ENCODE measurements at places on chromosomes 4 and X. TPM values are rescaled to one million over a fixed set of nuclear protein-coding genes. Genes with fewer than 3 reads are reported as not detected.

- DNase-seq = no peak
Observed at GRCh38 chr4:11542952-11543351, 114.3 kb upstream of the HS3ST1 start.

DNA sequence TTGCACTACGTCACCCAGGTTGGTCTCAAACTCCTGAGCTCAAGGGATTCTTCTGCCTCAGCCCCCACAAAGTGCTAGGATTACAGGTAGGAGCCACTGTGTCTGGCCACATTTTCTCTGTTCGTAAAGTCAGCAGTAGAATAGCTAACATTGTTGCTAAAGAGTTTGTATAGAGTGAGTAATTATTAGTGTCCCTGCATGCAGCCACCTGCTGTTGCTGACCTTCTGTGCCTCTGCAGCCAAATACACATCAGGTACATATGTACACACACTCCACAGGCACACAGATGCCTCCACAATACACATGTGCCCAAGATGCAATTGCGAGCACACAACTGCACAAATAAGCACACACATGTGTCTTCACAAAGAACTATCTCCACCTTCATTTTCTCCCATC, 10.9 kb downstream of the DRD5 start:
- DNase-seq = no peak

The KLF8 gene
- total RNA-seq = 8.1 TPM

DNA sequence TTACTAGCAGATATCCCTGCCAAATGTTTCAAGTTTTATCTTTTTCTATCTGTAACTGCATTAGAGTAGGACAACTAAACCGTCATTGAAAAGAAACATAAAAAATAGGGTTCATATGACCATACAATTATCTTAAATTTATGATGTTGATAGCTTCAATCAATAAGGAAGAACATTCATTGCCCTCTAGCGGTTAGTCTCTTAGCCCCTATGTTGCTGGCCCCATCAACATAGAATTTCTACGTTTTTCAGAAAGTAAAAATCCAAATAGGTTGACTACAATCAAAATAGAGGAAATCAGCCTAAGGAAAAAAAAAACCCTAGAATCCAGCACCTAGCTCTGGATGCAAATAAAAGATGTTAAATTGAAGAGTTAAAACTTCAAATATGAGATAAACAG, 225.1 kb upstream of the ITM2A start:
- DNase-seq = no peak

The ITGB1BP2 gene
- total RNA-seq = 4.2 TPM

GRCh38 chr4:5142726-5143125, 91.4 kb downstream of the STK32B start:
- DNase-seq = peak; percentile 53

The OCIAD1 gene
- total RNA-seq = 142 TPM

The CDX4 gene
- total RNA-seq = 21.7 TPM

The ERVMER34-1 gene
- 3.4 TPM for total RNA-seq

The TIMP1 gene
- 59.6 TPM for total RNA-seq

GRCh38 chr4:80231180-80231579, 33.9 kb downstream of the PRDM8 start:
- DNase-seq = no peak

The SPANXN5 gene
- total RNA-seq = not detected

DNA sequence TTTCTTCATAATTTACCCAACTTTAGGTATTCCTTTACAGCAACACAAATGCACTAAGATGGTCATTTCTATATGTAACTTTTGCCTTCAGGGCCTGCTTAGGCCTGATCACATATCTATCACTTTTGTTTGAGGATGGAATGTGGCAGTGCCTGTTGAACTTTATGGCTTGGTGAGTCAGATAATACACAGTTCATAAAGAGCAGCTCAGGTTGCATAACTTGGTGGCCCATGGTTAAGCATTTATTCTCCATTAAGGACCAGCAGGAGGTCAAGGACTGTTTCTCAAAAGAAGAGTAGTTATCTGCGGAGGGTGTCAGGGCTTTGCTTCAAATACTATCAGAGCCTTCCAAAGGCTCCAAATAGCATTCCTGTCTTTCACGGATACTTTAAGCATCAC, 124.1 kb upstream of the PDHA2 start:
- no peak for DNase-seq

DNA sequence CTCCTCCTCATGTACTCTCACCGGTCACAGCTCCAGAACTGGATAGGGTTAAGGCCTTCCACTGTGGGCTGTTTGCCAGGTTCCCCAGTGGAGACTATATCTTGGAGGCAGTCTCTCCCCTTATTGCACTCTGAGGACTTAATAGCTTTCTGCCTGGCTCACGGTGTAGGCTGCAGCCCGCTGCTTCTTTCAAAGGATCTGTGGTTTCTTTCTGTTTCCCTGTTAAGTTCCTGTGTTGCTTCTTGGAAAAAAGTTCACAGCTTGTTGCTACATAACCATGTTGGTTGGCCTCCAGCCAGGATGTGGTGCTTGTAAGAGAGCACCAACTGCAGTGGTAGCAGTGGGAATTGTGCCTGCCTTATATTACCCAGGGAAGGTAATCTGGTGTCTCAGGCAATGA, 24.9 kb upstream of the ZDHHC15 start:
- DNase-seq = no peak

The CXCL3 gene
- 0.37 TPM for total RNA-seq

DNA sequence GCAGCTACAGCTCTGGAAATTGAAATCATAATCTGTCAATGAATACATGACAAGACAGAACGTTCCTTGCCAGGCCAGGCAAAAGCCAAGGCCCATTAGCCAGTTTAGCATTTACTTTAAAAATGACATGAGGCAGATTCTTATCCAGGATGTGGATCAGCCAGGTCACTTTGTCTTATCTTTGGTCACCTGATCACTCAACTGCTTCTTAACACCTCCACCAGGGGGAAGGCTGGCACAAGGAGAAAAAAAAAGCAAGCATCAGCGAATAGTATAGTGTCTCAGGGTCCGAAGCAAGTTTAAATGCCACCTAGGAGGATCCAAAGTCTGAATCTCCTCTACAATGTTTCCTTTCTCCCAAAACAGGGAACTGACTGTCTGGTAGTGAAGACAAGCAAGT, 18.8 kb downstream of the ATP1B4 start:
- peak; percentile 8 for DNase-seq

- DNase-seq = no peak
Observed at GRCh38 chr4:54930226-54930625, 195.2 kb downstream of the KDR start.

- no peak for DNase-seq
Observed at GRCh38 chr4:25120146-25120940, 39.9 kb downstream of the SEPSECS start.

DNA sequence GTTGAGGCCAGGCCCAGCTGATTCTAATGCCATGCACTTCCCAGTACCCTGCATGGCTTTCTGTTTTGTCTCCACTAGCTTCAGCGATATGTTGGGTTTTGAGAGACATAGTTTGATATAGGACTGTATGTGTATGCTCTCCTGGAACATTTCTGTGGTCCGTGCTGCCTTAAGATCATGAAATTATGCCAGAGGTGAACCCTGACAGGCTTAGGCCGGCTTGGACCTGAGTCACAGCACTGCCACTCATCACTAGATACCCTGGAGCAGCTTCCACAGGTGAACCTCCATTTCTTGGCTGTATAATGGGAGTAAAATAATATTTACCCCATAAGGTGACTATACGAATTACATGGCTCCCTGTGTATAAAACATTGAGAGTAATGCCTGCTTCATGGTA, 6.4 kb downstream of the SGMS2 start:
- no peak for DNase-seq

The SLC25A31 gene
- not detected for total RNA-seq

The AGTR2 gene
- total RNA-seq = not detected

DNA sequence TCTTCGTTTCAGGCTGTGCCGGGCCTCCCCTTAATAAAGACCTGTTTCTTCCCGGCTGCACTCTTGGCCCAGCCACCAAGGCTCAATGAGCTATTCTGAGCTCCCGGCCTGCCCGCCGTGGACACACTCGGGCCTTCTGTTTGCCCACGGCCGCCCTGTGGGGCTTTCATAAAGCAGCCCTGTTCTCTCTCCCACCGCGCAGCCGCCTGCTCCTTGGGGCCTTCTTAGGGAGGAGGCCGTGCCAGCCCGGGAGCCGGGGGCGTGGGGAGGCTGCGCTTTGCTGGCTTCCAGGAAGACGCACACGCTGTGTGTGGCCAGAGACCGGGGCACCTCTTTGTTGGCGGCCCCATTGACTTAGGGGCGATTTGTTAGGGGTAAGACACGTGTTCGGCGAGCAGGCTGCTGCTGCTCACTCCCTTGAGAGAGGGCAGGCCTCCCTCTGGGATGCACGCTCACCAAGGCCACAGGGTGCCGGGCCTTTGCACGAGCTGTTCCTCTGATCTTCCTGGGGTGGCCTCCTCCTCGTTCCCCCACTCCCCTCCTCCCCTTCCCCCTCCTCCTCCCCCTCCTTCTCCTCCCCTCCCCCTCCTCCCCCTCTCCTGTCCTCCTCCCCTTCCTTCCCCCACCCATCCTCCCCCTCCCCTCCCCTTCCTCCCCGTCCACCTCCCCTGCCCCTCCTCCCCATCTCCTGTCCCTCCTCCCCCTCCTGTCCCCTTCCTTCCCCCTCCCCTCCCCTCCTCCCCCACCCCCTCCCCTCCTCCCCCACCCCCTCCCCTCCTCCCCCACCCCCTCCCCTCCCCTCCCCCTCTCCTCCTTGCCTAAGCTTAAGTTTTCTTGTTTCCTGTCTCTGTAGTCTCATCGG, 11.3 kb downstream of the BLOC1S4 start:
- DNase-seq = peak; percentile 77

The MTM1 gene
- total RNA-seq = 15.9 TPM

- DNase-seq = no peak
Observed at GRCh38 chrX:70022616-70023015, 27.1 kb downstream of the AWAT2 start.

The MAOB gene
- total RNA-seq = 1.00 TPM

DNA sequence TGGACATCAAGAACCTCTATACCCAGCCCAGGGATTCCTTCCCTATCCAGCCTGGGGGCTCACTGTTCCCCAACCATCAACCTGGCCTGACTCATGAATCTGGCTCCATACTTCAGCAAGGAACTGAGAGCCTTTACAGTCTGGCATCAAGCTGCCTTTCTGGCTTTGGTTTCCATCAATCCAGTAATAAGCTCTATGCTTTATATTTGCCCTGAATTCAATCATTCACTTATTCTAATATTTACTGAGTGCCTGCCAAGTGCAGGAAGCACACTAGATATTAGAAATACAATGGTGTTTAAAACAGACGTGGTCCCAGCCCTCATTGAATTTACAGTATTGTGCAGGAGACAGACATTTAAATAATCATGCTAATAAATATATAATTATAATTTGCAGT, 114.8 kb upstream of the PLAC1 start:
- DNase-seq = no peak

- DNase-seq = no peak
Observed at GRCh38 chr4:101420661-101421060, 73.3 kb upstream of the PPP3CA start.

DNA sequence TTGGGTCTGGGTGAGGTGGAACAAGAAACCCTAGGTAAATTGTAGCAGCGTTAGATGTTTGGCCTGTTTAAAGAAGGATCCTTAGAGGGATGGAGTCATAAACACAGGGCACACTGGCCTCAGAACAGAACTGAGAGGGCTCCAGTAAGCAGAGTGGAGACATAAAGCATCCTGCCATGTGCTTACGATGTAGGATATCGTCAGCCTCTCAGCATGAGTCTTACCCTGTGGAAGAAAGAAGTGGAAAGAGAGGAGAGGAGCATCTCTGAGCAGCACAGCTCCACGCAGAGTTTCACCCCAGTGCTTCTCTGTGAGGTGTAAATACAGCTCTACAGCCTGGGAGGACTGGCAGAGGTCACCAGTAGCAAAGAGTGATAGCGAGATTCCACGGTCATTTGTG, 27.8 kb upstream of the SORBS2 start:
- no peak for DNase-seq

GRCh38 chr4:1249731-1250526, 999 bp upstream of the CTBP1 start:
- no peak for DNase-seq

GRCh38 chrX:139077281-139078250, 366.0 kb upstream of the FGF13 start:
- DNase-seq = no peak

- DNase-seq = peak; percentile 26
Observed at GRCh38 chr4:42515156-42515884, 118.0 kb downstream of the SHISA3 start.

- no peak for DNase-seq
Observed at GRCh38 chr4:170818786-170819185, 729.0 kb upstream of the AADAT start.

The EREG gene
- total RNA-seq = not detected

DNA sequence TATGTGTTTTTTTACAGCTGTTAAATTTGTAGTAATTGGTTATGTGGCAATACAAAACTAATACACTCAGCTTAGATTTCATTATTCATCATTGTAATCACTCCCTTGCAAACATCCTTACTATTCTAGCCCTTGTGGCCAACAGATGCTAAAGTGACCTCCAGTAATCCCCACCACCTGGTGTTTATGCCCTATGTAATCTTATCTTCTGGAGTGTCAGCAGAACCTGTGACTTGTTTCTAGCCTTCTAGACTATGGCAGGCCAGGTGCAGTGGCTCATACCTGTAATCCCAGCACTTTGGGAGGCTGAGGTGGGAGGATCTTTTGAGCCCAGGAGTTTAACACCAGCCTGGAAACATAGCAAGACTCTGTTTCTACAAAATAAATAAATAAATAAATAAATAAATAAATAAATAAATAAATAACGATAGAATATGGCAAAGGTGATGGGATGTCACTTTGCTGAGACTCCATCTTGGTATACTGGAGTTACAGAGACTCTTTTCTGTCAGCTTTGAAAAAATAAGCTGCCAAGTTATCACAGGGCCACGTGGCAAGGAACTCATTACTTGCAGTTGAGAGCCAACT, 12.3 kb upstream of the TSR2 start:
- DNase-seq = no peak

- DNase-seq = no peak
Observed at GRCh38 chr4:75344915-75345314, 169.3 kb downstream of the RCHY1 start.

DNA sequence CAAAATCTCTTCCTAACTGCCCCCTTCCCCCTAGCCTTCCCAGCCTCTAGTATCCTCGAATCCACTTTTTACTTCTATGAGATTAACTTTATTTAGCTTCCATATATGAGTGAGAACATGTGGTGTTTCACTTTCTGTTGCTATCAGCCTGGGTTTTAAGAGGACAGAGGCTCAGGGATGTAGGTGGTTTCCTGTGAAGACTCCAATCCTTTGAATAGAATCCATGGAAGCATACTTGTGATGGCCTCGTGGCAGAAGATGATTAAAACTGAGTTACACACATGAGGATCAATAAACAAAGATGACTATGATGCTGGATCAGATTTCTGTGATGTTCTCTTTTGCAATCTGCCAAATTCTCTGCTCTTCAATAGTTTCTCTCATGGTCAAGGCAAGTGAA, 29.8 kb downstream of the CD99L2 start:
- no peak for DNase-seq
